KG1 (cell line): ENCODE measurements at places on chromosomes 7 and 10.

DNA sequence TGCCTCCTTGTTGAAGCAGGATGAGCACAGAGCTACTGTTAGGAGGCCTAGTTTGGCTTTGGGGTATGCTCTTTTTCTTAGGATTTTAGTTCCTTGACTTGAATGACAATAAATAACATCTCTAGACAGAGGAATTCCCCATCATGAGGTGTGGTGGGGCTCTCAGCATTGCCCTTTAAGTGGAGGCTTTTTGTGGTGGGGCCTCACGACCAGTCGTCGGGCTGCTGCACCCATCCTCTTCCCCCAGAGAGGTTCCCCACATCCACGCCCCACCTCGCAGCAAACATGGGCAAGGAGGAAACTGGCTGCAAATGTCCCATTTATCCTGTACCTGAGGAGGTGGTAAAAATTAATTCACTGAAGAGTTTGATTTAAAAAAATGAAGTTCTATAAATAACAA, 36.1 kb upstream of the TARP start:
- DNase-seq: no peak

DNA sequence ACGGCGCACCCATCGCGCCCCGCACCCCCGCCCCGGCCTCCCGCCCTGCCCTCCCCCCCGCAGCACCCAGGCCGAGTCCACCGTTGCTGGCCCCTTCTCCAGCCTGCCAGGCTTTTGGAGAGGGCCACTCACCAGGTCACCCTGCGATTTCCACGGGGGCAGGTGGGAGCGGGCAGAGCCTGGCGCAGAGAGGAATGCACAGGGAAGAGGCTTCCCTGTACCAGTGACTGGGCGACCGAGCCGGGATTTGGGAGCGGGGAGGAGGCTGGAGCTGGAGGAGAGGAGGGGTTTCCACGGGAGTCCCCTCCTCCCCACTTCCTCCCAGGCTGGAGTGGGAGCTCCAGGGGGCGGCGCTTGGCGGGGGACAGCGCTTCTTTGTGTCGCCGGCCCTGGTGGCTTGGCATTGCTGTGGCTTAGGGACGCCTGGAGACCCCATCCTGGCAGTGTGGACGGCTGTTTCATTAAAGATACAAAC, 19.3 kb downstream of the TCAF1 start:
- DNase-seq: no peak

DNA sequence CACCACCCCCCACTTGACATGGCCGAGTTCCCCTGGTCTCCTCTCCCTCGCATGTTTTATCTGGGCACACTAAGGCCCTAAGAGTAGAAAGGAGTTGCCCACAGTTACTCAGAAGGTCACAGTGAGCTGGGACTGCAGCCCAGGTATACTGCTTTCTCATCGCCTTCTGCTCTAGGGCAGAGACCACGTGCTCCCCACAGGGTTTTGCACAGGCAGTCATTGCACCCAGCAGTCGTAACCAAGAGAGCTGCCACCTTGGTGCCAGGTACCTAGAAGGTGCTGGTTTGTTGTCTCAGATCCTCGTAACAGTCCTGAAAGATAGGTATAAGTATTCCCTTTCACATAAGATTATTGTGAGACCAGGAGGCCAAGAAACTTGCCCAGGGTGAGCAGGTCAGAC, 1.8 kb downstream of the MINDY4 start:
- DNase-seq: no peak

GRCh38 chr7:116593359-116594075, 68.7 kb downstream of the CAV1 start:
- no peak for DNase-seq

DNA sequence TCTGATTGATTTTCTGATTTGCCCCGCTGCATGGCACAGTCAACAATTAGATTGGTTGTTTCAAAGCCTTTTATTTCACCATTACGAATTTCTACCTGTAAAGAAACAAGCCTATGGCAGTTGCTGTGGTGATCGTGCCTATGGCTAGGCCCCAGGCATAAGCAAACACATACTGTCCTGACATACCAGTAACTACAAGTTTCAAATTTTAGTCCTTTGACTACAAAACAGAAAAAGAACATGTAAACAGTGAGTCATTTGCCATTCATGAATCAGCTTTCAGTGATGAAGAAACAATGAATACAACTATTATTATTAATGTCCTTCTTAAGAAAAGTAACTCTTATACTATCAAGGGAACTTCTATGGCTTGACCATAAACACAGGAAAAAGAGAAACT, 168.0 kb upstream of the LRRN3 start:
- DNase-seq: no peak

DNA sequence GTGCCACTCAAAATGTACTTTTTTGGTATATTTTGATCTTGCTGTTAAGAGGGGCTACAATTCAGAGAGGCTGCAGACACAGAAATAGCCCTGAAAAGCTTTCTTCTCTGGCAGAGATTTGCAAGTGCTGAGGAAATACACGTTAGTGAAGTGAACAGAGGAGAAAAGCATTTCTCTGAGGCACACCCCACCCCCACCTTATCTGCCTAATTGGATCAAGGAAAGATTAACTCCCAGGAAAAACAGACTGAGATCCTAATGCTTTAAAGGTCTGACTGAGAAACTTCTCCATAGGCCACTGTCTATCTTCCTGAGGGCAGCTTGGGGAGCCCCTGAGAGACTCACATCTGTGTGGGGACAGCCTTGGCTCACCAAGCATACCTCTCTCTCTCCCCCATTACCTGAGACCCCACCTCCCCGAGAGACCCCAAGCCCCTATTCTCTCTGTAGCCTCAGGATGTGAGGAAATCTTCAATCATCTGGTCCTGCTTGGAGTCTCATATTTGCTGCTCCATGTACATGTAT, 14.8 kb upstream of the AKR1C3 start:
- no peak for DNase-seq

DNA sequence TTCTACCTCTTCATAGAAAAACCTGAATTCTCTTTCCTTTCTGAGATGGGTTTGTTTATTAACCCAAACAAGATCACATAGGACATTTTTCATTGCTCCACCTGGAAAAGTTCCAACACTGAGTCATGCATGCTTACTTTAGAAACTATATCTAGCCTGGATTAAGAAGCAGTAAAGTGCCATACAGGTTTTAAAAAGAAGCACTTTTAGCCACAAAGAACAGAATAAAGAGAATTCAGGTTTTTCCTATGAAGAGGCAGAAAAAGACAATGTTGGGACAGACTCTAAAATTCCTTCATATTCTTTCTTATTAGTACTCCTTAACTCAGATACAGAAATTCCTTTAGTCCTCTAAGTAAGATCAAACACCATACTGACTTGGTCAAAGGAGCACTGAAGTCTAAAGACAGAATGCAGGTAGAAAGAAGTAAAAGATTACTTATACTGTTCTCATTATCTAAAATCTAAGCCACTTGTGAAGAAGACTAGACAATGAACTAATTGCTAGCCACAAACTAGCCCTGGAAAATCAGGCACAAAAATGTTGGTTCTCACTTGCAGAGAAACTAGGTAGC, 241.3 kb downstream of the ANK3 start:
- no peak for DNase-seq

- no peak for DNase-seq
These were observed 30.3 kb downstream of the ITGB1 start for GRCh38 chr10:32927750-32928149.

GRCh38 chr10:49539320-49539885, 482 bp upstream of the ERCC6 start:
- no peak for DNase-seq

DNA sequence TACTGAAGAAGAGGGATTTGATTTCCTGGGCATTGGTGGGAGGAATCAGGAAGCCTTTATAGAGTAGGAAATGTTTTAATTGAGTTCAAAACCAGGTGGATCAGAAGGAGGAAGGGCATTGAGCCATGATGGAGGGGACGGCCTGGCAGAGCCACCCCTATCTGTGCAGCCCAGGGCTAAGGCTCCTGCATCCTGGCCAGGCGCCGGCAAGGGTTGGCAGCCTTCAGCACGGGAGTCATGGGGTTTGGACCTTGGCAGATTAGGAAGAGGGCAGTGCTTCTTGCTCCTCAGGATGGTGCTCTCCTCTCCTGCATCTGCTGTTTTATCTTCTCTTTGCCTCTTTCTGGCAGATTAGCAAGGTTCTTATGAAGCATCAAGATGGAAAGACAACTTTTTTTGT, 12.5 kb downstream of the ZNF862 start:
- no peak for DNase-seq

DNA sequence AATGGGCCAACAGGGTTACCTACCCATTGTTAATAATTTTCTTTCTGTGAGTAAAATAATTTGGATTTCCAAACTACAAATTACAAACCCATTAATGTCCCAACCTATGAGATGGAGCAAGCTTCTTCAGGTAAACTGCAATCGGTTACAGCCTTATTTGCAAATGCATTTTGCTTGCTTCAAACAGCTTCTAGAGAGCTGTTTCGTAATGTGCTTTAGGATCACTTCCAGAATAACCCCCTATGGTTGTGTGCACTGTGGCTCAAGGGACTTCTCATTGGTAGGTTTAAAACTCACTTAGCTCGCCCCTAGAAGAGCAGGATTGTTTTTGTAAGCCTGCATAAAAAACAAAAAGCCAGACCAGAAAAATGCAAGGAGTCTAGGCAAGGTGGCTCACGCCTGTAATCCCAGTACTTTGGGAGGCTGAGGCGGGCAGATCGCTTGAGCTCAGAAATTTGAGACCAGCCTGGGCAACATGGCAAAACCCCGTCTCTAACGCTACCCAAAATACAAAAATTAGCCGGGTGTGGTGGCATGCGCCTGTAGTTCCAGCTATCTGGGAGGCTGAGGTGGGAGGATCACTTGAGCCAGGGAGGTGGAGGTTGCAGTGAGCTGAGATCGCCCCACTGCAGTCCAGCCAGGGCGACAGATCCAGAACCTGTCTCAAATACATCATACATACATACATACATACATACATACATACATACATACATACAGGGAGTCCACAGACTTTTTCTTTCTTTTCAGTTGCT, 3.3 kb upstream of the MAP3K8 start:
- DNase-seq: no peak

DNA sequence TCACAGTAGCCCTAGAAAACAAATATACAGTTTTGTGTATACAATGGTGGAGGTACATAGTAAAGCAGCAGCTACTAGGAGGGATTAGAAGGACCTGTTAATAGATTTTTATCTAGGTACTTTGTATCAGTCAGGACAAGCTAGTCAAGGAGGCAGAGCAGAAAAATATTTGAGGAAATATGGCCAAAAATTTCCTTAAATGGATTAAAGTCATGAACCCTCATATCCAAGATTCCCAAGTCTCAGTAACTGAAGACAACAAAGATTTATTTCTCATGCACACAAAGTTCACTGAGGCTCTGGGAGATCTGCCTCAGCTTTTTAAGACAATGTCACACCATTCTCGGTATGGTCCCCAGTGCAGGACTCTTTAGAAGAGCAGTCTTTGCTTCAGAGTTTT, 28.1 kb upstream of the ARMC3 start:
- no peak for DNase-seq

- no peak for DNase-seq
These were observed 57.8 kb downstream of the FRMPD2 start for GRCh38 chr10:48216744-48217143.

- no peak for DNase-seq
These were observed 181.7 kb downstream of the PLXNA4 start for GRCh38 chr7:132394283-132395198.

DNA sequence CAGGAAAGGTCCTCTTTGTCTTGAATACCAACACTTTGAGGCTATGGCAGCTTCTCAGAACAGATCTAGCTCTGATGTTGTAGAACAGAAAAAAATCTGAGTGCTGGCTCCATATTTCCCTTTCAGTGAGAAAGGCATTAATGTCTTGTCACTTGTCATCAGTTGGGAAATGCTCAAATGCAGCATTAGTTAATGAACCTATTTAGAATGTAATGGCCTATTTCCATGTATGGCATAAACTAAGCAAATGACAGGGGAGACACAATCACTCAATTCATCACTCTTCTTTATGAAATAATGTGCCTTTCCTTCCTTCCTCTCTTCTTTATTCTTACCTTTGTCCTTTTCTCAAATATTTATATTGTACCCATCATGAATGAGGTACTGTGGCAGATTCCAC, 5.0 kb upstream of the STAMBPL1 start:
- no peak for DNase-seq

- DNase-seq: no peak
These were observed 58.6 kb downstream of the ZMIZ1 start for GRCh38 chr10:79127151-79127961.

GRCh38 chr7:135616136-135616535, 46.2 kb upstream of the STMP1 start:
- DNase-seq: no peak

DNA sequence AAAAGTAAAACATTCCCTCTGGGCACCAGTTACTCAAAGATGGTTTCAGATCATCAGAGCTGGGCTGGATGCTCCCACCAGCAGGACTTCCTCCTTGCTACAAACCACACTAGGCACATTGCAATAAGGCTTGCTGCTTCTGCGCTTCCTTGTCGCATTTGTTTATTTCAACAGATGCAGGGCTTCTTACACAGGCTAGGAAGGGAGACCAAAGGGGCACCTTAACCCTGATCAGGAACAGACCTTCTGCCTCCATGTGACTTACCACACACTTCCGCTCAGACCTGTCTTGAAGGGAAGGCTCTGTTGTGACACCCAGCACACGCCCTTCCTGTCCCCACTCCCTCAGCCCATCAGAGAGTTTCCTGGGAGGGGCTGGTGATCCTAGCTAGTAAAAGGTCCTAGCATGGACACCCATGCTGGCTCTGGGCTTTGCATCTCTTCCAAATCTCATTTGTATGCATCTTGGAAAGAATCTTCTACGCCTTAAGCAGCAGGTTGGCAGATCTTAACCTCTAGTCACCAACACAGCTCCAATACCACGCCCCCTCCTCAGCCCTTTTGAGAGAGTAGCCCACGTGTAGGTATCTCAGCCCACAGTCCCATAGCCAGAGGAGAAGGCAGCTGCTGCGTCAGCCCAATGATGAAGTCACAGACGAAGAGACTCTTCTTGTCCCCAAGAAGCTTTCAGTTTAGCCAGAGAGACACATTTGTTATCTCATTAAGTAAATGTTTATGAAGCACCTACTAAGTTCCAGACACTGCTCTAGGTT, 47.1 kb upstream of the SVIL start:
- peak; percentile 51 for DNase-seq

- DNase-seq: no peak
These were observed 43.9 kb downstream of the TNS3 start for GRCh38 chr7:47537716-47538675.

DNA sequence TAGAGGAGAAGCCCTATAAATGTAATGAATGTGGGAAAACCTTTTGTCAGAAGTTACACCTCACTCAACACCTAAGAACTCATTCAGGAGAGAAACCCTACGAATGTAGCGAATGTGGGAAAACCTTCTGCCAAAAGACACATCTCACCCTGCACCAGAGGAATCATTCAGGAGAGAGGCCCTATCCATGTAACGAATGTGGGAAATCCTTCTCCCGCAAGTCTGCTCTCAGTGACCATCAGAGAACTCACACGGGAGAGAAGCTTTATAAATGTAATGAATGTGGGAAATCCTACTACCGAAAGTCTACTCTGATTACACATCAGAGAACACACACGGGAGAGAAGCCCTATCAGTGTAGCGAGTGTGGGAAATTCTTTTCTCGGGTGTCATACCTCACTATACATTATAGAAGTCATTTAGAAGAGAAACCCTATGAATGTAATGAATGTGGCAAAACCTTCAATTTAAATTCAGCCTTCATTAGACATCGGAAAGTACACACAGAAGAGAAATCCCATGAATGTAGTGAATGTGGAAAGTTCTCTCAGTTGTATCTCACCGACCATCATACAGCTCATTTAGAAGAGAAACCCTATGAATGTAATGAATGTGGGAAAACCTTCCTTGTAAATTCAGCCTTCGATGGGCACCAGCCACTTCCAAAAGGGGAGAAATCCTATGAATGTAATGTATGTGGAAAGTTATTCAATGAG, 18.9 kb downstream of the RBAK start:
- DNase-seq: no peak

- no peak for DNase-seq
These were observed 89.5 kb upstream of the PIK3CG start for GRCh38 chr7:106775552-106775936.
